Stimulated activated CD4-positive, alpha-beta T cell treated with anti-CD3 and anti-CD28 coated beads, Interleukin-15, amount 100 ng/mL, for 1 hour (primary cell): ENCODE measurements at places on chromosomes 3 and 15.

DNA sequence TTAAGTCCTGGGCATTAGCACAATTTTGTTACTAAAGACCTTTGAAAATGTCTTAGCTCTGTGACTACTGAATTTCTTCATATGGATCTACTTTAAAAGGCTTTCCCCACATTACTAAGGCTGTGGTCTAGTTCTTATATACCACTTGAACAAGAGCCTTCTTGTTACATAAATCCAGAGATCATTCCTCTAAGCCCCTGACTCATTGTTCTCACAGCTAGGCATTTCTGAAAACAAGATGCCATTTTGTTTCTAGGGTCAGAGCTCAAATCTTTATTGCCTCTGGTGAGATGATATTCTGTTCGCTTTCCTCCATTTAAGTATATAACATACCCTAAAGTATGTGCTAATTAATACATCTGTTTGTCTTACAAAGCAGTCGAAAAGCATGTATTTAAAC, 29.8 kb upstream of the LPP start:
- no peak for DNase-seq

- no peak for DNase-seq
Observed at GRCh38 chr3:68210635-68211034, 556.2 kb upstream of the SUCLG2 start.

GRCh38 chr3:31622636-31623288, 90.0 kb downstream of the STT3B start:
- no peak for DNase-seq

GRCh38 chr3:128781164-128781563, 55.2 kb downstream of the RAB7A start:
- DNase-seq, result no peak

DNA sequence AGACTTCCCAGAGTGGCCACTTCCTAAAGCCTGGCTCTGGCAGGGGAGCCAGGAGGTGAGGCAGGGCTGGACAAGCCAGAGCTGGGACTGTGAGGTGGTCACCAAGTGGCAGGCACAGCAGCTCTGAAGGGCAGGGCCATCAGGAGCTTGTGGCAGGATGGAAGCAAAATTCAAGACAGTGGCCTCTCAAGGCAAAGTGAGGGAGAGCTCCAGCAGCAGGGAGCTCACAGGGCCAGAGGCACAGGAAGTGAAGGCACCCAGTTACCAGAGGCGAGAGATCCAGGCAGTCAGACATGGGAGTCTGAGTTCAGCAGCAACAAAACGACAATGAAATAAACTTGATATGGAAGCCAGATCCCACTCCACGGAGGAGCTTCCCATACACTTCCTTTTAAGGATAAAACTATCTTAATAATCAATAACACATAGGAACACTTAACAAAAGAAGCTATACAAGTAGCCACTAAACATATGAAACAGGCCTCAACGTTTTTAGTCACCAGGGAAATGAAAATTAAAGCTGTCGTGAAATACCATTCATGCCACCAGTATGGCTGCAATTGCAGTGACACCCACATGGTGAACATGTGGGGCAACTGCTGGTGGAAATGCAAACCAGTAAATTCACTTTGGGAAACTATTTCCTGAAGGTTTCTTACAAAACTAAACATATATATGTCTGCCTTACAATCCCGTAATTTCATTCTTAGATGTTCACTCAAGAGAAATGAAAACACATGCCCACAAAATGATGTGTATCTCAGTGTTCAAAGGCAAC, 35.4 kb upstream of the TMEM158 start:
- DNase-seq, result no peak

DNA sequence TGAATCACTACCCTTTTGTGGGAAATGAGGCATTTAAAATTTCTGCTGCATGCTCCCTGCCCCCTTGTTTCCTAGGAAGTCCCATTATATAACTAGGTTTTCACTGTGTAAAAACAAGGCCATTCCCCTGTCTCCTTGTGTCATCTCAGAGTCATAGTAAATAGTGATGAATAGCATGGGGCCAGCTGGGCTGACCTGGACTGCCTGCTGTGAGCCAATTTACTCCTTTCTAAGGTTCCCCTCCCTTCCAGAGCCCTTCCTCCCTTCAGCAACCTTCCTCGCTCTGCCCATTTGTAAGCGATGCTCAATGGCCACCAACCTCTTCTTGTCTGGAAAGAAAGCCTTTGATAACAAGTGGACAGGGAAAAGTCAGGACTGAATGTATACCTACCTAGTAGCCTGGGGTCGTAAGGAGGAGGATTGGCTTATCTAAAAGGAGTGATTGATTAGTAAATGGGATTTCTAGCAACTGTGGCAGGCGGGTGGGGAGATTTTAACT, 11.7 kb downstream of the ITGA11 start:
- no peak for DNase-seq
